ENCODE measurements at places on chromosomes 5 and 9.

DNA sequence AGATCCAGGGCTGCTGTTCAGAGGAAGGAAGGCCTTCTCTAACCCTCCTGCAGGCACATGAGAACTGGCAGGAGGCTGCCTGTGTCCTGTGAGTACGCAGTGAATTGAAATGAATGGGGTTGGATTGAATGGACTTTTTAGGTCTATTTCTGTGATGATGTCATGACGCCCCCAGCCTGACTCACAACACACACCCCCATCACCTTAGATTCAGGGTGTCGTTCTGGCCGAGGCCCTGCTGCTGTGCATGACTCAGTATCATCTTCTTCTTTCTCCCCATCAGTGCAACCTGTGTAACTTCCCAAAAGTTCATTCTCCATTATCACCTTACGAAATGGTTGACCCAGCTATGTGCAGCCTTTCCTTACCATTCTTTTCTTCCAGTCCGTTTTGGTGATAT, 5.4 kb downstream of the PCAT7 start:
- no peak for DNase-seq

DNA sequence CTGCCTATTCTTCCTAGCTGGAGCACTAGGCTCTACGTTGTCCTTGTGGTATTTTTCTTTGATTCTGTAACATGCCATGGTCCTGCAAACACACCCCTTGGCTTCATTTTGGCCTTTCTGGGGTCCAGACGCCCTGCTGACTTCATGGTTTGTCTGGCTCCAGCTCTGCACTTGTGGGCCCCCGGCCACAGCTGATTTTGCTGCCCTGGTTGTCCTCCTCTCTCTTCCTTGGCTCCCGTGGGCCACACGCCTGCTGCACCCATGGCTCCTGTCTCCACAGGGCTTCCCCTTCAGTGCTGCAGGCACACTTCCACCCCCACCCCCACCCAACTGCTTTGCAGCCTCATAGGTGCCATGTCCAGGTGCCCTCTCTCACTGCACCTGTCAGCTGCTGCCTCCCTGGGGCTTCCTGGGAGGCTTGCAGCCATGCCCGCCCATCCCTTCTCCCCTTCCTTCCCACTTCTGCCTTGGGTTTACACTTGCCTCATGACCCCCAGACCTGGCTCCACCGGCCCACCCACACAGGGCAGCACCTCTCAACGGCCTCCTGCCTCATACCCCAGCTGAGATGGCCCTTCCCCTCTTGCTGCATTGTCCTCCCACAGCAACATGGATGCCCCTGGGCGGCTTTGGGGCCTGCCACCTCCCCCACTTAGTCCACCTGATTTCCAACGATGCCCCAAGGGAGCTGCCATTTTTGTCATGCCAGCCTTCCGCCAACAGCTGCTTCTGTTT, 25.6 kb downstream of the SLC6A3 start:
- DNase-seq: no peak

GRCh38 chr5:139828207-139828895, 32.7 kb downstream of the PSD2 start:
- DNase-seq: no peak

DNA sequence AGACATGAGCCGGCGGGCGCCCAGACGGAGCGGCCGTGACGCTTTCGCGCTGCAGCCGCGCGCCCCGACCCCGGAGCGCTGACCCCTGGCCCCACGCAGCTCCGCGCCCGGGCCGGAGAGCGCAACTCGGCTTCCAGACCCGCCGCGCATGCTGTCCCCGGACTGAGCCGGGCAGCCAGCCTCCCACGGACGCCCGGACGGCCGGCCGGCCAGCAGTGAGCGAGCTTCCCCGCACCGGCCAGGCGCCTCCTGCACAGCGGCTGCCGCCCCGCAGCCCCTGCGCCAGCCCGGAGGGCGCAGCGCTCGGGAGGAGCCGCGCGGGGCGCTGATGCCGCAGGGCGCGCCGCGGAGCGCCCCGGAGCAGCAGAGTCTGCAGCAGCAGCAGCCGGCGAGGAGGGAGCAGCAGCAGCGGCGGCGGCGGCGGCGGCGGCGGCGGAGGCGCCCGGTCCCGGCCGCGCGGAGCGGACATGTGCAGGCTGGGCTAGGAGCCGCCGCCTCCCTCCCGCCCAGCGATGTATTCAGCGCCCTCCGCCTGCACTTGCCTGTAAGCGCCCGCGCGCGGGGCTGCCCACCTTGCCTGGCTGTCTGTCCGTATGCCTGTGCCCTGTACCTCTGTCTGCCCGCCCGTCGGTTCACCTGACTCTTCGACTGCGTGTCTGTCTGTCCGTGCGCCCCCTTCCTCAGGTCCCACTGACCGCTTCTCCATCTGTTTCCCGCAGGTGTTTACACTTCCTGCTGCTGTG, 412 bp downstream of the FGF18 start:
- DNase-seq: no peak
